ENCODE measurements at places on chromosomes 4 and X.

- no peak for DNase-seq
Measured at GRCh38 chr4:138341739-138342415, 99.7 kb upstream of the SLC7A11 start.

GRCh38 chr4:74021601-74022000, 16.9 kb downstream of the CXCL3 start:
- no peak for DNase-seq

DNA sequence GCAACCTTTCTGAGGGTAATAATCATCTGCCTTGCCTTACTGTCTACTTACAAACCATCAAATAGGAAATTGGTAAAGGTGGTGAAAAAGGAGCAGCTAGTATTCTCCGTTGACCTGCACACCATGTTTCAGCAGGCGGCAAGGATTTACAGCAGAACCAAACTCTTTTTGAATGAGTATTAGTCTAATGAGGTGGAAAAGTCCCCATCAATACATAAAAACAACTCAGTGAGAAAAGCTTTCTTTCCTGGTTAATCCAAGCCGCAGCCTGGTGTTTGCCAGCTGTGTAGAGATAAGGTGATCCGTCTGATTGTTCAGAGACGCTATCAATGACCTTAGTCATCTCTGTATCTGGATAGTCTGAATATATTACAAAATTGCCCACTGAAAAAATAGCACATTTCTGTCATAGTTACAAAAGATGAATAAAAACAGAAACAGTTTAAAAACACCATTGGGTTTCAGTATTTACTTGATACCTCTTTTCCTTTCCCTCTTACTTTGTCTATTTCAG, 110.4 kb upstream of the TBC1D9 start:
- DNase-seq, result no peak

- no peak for DNase-seq
Measured at GRCh38 chr4:116520886-116521285, 564.5 kb downstream of the TRAM1L1 start.

DNA sequence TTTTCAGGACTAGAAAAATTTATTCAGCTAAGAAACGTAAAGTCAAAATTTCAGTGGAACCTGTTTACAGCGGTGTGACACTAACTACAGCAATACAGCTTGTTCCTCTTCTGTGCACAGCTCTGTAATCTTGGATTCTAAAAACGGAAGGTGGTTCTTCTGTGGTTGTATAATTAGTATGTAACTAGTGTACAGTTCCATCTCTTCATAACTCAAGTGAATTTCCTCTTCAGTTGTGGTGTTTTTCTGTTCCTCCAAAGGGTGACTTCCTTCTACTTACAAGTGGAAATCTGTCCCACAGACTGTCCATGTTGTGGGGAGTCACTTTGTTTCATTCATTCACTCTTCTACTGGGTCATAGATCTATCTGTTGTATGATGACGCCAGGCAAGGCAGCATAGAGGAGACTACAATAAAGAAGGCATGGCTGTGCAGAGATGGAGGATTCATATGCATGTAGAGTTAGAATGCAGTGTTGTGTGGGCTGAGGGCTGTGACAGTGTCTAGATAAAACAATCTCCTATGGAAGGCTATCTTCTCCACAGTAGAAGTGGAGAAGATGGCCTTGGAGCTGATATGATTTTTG, 5.4 kb downstream of the DAPP1 start:
- no peak for DNase-seq

GRCh38 chr4:39732728-39733127, 34.8 kb downstream of the UBE2K start:
- DNase-seq, result no peak

DNA sequence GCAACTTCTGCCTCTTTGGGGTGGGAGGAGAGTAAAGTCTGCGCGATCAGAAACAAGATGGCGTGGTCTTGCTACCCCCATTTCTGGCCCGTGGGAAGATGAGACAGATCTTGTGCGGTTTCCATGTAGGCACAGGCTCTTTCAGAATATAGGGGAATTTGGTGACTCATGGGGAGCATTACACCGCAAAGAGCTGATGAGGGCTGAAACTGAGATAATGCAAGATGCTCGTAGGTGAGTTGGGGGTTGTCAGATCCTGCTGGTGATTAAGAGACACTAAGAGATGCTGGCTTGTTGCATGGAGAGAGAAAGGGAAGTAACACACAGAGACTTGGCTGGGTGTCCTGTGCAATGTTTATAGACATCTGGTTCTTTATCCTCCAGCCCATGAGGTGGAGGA, 1.5 kb downstream of the EVC start:
- no peak for DNase-seq
